ENCODE measurements at places on chromosomes 4 and X.

- DNase-seq = no peak
Measured at GRCh38 chr4:174674305-174674840, 152.1 kb upstream of the HPGD start.

- DNase-seq = no peak
Measured at GRCh38 chrX:93695981-93696380, 22.0 kb downstream of the FAM133A start.

DNA sequence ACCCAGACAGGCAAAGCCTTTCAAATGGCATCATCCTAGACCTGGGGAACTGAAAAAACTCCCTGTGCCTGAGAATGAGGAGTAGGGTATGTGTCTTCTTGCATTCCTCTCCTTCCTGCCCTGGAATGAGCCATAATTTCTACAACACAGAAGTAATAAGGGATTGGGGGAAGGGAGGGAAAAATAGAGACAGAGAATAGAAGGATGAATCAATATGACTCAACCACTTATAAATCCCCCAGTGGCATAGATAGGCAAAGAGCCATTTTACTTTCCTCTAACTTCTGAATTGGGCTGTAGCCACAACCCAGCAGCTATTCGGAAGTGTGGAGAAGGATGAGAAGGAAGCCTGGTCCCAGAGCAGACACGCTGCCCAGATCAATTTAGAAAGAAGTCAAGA, 99.9 kb downstream of the NHS start:
- no peak for DNase-seq

GRCh38 chr4:53476232-53477037, 99.0 kb downstream of the FIP1L1 start:
- DNase-seq = no peak

GRCh38 chr4:77650787-77651186, 45.2 kb downstream of the CXCL13 start:
- no peak for DNase-seq

DNA sequence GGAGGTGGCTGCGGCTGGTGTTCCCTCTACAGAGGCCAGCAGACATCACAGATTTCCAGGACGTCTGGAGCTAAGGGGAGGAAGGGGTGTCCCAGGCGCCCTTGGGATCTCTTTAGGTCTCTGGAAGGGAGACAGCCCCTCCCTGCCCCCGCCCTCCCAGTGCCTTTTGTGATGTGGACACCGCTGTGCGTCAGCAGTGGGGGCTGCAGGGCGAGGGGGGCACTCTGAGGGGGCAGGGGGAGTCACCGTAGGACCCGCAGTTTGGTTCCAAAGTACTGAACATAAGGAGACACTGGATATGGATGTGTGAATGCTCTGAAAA, 25.6 kb upstream of the MXD4 start:
- no peak for DNase-seq

DNA sequence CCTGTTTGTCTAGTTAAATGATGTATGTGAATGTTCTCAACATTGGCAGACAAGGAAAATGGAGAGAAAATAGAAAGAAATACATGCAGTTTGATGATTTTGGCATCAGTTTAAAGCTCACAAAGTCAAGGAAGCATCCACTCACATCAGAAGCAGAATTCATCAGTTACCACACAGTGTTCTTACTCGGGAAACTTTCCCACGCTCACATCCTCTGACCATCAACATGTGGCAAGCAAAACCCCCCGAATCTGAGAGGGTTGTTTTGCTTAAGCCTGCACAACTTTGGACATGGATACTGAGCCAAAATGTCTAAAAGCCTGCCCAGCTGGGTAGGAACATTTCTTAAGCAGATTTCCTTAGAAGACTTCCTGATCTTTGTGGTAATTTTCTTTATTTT, 407.6 kb downstream of the ANKRD50 start:
- no peak for DNase-seq

- no peak for DNase-seq
Measured at GRCh38 chr4:186861317-186861716, 137.7 kb upstream of the FAT1 start.

DNA sequence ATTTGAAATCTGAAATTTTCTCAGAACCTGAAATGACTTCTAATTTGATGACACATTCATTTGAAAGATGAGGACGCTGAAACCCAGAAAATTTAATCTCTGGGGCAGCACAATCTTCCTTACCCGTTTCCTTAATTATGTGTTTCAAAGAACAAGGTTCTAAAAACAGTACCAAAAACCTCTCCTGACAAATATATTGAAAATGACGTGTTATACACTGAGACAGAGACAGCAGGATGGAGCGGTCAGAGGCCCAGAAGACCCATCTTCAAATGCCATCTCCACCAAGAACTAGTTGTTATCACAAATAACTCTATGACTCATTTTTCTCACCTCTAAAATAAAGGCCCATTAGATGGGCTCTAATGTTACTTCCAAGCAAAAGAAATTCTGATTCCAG, 177.3 kb downstream of the NSUN7 start:
- DNase-seq = no peak

DNA sequence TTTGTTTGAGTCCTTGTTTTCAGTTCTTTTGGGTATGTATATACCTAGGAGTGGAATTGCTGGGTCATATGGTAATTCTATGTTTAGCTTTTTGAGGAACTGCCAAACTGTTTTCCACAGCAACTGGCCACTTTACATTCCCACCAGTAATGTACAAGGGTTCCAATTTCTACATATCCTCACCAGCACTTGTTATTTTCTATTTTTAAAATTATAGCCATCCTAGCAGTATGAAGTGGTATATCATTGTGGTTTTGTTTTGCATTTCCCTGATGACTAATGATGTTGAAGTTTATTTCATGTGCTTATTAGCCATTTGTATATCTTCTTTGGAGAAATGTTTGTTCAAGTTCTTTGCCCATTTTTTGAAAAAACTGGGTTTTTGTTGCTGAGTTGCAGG, 39.6 kb downstream of the TMEM164 start:
- no peak for DNase-seq

GRCh38 chrX:68997911-68998310, 167.3 kb downstream of the PJA1 start:
- DNase-seq = no peak

DNA sequence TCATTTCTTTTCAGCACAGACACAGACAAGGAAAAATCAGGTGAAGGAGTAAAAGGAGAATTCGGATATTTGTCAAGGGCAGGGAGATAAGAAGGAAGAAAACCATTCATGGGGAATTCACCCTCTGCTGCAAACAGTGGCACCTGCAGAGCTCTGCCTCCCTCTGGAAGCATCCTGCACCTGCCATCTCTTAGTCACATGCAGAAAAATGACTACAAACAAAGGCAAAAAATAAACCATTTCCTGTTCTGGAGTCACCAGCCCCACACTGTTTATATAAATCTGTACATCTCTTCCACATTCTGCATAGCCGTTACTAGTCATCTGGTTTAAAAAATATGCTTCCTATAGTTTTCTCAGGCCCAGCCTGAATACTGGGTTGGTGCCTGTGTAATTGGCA, 205.3 kb downstream of the ARAP2 start:
- peak; percentile 20 for DNase-seq

- DNase-seq = no peak
Measured at GRCh38 chr4:168200685-168201084, 108.3 kb downstream of the ANXA10 start.

DNA sequence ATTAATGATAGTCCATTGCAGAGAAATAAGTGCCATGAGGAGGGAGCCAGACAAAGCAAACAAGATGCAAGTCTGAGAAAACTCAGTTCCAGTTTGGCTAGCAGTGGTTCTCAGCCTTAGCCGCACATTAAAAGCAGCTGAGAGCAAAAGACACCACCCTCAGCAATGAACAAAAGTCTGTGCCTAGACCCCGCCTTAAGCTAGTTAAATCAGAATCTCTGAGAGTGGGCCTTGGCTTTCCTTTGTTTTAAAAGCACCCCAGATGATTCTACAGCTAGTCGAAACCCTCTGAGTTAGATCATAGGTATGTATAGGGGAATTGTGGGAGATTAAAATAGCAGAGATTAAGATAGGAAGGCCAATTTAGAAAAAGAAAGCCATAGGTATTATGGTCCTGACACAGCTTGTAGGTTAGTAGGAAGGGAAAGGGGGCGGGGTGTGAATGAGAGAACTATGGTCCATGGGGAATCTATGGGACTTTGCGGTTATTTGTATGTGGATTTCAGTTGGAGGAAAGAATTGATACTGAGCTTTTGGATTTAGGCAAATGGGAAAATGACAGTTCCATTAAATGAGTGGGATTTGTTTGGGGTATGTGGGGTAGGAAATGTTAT, 12.0 kb downstream of the SPRY1 start:
- DNase-seq = no peak

DNA sequence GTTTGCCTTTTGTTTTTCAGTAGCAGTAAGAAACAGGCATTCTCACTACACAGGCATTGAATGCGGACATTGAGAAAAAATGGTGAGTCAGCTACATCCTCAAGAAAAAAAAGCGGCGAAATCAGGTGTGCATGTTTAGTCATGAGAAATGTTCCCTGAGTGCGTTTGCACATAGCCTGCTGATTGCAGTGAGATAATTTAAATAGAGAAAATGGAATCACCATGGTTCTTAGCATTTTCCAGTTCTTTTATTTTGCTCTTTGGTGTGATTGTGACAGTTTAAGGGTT, 54.1 kb upstream of the CLDN34 start:
- DNase-seq = no peak

DNA sequence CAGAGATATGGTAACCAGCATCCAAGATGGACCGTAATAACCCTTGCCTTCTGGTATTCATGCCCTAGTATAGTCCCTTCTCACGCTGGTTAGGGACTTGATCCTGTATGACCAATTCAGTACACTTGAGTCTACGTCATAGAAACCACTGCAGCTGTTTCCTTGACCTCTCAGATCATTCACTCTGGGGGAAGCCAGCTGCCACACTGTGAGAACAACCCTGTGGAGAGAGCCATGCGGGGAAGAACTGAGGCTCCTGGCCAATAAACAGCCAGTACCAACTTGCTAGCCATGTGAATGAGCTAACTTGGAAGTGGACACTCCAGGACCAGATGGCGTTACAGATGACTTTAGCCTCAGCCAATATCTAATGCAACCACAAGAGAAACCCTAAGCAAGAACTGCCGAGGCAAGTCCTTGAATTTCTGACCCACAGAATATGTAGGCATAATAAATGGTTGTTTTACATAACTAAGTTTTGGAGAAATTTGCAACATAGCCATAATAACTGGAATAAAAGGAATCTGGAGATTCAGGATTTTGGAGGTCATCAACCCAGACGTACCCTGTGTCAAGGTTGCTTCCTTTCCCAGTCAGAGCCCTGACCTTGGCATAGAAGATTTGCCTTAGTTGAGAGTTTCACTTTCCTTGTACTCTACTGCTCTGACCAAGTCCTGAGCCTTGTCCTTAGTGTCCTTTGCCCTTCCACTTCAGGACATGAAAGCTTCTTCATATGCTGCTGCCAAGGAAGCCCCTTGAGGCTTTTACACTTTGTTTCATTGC, 87.3 kb upstream of the ZNF81 start:
- no peak for DNase-seq

DNA sequence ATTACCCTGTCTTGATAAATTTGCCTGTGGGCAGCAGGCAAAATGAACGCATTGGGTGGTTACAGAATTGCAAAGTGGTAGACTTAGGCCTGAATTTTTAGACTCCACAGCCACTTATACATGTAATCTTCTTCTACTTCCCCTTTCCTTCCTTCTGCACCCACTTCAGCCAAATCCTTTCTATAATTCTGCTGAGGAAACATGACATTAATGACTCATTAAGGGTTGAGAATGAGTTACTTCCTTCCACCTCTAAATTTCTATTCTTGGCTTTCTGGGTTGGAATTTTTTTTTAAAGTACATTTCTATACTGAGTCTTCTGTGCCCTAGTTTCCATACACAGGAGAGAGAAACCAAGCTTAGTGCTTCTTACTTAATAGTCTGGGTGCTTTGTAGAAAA, 10.1 kb downstream of the PAPSS1 start:
- no peak for DNase-seq

- no peak for DNase-seq
Measured at GRCh38 chr4:158121161-158121579, 51.7 kb downstream of the GASK1B start.

DNA sequence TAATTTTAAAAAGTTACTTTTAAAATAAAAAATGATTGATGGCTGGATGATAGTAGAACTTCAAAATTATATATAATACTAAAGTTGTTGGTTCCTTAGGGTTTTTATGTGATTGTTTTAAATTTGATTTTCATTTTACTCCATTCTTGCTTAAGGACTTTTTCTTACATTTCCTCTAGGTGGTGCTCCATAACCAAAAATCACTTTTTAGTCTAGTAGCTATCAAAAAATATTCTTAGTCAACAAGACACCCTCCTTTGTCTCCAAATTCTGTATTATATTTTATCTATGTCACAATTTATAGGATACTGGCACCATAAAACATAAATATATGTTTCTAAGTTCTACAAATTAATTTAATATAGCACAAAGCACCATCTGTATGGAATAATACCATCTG, 67.2 kb upstream of the BRWD3 start:
- DNase-seq = no peak

DNA sequence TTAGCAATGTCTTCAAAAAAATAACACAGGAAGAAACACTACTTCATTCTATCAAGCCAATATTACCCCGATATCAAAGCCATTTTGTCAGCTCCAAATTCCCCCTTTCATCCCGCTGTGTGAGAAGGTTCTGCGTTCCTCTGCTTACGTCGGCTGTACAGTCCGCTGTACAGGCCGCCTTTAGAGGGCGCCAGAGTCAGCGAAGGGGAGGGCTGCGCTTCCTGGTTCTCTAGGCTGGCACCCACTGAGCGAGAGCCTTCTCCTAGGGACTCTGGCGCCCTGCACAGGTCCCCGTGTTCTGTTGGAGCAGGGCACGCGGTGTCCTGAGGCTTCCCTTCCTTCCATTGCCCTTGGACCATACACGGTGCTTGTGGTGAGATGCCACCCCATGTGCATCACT, 25.3 kb upstream of the CT45A1 start:
- peak; percentile 57 for DNase-seq

DNA sequence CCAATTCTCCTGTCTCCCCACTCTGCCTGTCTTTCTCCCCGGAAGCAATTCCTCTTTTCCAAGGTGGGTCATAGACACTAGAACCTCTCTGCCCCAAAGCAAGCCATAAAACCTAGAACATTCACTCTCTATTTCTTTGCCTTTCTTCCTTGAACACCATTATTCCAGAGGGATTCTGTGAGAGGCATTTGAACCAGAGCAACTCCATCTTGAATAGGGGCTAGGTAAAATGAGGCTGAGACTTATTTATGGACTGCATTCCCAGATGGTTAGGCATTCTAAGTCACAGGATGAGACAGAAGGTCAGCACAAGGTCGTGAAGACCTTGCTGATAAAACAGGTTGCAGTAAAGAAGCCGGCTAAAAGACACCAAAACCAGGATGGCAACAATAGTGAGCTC, 13.7 kb upstream of the GPAT3 start:
- no peak for DNase-seq

DNA sequence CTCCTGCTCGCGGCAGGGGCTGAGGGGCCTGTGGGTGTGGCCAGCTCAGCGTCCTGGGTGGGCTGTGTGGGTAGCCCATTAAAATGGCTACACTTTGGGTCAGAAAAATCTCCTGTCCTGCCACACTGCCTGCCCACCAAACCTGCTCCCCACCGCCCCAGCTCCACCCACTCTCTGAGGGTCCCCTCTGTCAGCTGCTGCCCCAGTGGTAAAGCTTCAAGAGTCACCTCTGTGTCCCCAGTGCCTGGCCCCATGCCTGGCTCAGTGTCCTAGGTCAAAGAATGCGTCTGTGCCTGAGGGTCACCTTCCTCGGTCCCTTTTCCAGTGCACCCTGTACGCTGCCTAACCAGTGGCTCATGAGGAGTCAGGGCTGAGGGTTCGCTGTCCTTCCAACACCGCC, 24.9 kb upstream of the TADA2B start:
- DNase-seq = no peak
